Renal cortical epithelial cell (primary cell): ENCODE measurements at places on chromosomes 16 and 17.

- peak; percentile 2 for DNase-seq
Observed at GRCh38 chr17:32627239-32627996, 140.6 kb downstream of the CDK5R1 start.

- DNase-seq, result no peak
Observed at GRCh38 chr16:86219655-86220445, 290.5 kb upstream of the FOXF1 start.

- DNase-seq, result peak; percentile 45
Observed at GRCh38 chr17:37417852-37418251, 11.2 kb downstream of the TADA2A start.

GRCh38 chr17:43880420-43880991, 26.8 kb downstream of the MPP2 start:
- DNase-seq, result peak; percentile 26

DNA sequence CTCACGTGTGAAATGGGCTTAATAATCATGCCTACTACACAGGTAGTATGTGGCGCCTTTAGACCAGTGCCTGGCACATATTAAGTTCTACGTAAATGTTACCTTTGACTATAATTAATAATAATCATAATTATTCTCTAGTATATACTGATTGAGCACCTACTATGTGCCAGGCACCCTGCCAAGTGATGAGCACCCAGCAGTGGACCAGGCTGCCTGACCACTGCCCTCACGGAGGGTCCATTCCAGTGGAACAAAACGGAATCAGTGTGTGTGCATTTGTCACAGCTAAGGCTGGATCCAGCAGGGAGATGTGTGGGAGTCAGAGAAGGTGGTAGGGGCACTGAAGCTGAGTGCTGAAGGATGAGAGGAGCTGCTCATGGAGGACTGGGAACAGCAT, 30.5 kb downstream of the SEC14L5 start:
- DNase-seq, result no peak

GRCh38 chr16:54067322-54068065, 219.1 kb downstream of the IRX3 start:
- no peak for DNase-seq

DNA sequence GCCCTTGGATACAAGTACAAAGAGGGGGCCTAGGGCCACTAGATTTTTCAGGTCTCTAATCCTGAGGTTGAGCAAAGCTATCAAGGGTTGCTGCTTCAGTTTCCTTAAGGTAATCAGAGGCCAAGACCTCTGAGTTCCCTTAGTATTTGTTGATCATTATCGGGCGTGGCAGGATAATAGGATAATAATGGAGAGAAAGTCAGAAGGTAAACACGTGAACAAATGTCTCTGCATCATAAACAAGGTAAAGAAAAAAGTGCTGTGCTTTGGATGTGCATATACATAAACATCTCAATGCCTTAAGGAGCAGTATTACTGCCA, 41.5 kb upstream of the YPEL2 start:
- DNase-seq, result no peak

DNA sequence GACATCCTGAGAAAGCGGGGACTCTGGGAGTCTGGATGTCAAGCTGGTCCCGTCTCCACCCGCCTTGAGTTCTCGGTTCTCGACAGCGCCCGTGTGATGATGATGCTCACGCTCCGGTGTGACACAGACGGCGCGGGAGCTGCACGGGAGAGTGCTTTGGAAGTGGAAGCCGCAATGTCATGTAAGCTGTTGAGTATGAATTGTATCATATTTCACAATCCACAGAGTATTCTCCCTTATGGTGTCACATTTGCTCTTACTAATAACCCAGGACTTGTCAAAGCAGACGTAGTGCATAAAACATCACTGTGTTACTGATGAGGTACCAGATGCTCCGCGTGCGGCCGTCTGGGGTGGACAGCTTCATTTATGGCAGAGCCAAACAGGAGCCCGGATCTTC, 217.5 kb upstream of the CHMP6 start:
- no peak for DNase-seq

- peak; percentile 29 for DNase-seq
Observed at GRCh38 chr17:78394209-78394608, 15.8 kb downstream of the PGS1 start.

DNA sequence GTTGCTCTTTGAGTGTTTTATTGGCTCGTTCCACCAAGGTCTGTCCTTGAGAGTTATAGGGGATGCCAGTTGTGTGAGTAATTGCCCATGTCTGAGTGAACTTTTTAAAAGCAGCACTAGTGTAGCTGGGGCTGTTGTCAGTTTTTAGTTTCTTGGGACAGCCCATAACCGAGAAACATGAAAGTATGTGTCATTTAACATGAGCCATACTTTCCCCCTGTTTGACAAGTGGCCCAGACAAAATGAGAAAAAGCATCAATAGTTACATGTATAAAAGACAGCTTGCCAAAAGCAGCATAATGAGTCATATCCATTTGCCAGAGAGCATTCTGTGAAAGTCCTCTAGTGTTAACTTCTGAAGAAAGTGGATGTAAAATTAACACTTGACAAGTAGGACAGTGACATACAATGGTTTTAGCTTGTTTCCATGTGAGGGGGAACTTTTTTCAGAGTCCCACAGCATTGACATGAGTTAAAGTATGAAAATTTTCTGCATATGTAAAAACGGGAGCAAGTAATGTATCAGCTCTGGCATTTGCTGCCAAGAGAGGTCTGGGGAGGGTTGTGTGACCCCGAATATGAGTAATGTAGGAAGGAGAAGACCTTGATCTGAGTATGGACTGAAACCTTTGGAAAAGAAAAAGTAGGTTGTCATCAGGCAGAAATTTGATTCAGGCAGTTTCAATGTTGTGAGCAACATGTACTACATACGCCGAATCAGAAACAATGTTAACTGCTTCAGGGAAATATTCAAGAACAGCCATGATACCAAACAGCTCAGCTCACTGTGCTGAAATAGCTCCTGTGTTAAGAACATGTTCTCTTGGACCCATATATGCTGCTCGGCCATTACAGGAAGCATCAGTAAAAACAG, 56.8 kb upstream of the ARL4D start:
- DNase-seq, result no peak

- no peak for DNase-seq
Observed at GRCh38 chr17:36730857-36731490, 129.6 kb downstream of the MRM1 start.

- no peak for DNase-seq
Observed at GRCh38 chr16:86537486-86537885, 17.5 kb downstream of the MTHFSD start.

GRCh38 chr16:57266531-57267260, 17.8 kb downstream of the PLLP start:
- DNase-seq, result peak; percentile 35

DNA sequence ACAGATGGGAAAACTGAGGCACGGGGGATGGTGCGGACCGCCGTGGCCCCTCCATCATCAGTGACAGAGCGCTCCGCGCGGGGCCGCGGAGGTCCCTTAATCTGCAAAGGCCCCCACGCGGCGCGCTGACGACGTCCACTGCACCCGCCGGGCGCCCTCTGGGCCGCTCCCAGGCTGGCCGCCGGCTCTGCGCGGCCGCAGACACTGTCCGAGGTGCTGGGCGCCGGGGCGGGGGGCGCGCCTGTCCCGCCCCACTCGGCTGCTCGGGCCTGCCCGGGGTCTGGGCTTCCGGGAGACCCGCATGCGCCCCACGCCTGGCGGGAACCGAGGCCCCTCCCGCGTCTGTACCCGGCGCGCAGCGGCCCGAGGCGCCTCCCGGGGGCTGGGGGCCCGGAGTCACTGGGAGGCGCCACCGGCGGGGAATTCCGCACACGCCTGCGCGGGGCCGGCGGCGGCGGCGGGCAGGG, 550 bp upstream of the RNF213 start:
- DNase-seq, result peak; percentile 36

- no peak for DNase-seq
Observed at GRCh38 chr16:50769-51591, 2.4 kb downstream of the POLR3K start.

DNA sequence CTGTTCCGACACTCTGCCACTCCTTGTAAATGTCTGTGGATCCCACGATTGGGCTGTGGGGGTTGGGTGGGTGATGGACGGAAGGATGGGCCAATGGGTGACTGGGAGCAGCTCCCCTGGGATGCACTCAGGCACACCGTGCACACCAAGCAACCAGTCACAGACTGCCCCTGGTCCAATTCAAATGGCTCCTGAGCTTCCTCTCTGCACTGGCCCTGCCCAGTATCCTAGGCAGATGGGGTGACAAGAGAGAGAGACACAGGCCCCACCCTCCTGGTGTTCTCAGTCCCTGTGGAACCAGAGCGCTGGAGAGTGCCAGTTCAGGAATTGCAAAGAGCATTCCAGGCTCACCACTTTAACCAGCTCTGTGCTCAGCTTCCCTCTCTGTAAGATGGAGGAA, 32.8 kb downstream of the BEAN1 start:
- no peak for DNase-seq

- DNase-seq, result peak; percentile 22
Observed at GRCh38 chr16:55668340-55669281, 12.8 kb downstream of the SLC6A2 start.

GRCh38 chr17:59456428-59456827, 109.0 kb upstream of the DHX40 start:
- DNase-seq, result no peak

DNA sequence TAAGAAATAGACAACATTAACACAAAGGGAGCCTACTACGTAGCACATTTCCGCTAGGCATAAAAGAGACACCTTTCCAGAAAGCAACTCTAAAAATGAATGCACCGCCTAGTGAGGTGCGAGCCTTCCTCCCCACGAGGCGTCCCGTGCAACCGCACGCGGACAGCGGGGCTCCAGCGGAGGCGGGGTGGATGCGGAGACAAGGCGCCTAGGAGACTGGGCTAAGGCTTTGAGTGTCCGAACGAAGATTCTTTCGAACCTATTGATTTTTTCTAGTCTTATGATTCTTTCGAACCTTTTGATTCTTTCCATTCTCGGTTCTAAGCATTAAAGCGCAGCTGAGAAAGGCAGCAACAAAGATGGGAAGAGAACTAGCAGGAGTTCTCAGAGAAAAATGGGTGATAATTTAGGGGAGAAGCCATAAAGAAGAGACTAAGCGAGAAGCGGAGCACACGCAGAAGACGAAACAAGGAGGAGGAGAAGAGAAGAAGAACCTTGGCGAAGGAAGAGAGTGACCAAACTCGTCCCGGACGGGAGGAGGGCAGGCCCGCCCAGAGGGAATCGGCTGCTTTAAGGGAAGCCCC, 394 bp upstream of the CPD start:
- DNase-seq, result no peak

- no peak for DNase-seq
Observed at GRCh38 chr17:17309356-17309755, 6.2 kb downstream of the NT5M start.

DNA sequence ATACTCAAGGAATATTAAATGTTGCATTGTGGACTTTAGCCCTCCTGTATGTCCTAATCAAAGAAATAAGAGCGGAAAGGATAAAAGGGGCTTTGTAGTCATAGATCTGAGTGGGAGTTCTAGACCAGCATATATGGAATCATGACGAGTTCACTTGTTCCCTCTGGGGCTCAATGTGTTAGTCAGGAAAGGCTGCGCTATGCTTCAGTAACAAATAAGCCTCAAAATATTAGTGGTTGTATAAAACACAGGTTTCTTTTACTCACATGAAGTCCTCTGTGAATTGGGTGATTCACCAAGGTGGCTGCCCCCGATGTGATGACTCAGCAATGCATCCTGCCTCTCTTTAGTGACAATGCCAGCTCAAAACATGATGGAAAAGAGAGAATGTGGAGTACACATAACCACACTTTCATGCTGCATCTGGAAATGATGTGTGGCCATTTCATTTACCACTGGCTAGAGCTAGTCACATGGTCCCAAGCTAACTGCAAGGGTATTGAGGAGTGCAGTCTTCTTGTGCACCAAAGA, 63.3 kb upstream of the IRX5 start:
- DNase-seq, result no peak

DNA sequence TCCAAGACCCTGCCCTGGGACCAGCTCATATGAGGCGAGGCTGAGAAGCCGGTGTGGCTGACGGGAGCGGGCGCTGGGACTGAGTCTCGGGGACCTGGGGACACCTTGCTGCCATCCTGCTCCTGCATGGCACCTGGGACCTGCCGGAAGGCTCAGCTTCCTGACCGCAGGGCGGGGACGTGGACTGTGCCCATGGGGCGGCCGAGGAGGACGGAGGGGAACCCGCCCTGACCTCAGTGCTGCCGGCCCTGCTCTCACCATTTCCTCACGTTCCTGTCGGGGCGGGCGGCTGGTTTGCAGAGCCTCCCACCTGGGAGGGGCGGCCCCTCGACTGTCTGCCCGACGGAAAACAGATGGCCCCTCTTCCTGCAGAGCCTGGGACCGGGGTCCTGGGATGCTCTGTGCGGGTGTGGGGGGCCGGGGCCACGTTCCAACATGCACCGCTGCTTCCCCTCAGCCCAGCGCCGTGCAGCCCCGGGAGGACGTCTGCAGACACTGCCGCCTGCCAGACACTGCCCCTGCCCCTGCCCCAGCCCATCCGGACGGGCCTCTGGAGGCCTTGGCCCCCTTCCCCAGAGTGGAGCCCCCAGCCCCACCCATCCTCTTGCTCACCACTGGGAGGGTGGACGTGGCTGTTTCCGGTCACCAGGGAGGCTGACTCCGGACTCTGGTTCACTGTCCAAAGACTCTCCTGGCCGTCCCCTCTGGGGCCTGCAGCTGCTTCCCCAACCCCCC, 43.9 kb upstream of the SSTR5 start:
- DNase-seq, result no peak
